ENCODE measurements at places on chromosomes 1 and 21.
A peak's percentile ranks its signal among the peaks of the same experiment; 100 is the strongest.

- no peak for DNase-seq
Observed at GRCh38 chr1:147475488-147475887, 65.8 kb upstream of the BCL9 start.

- peak; percentile 32 for DNase-seq
Observed at GRCh38 chr1:177082855-177083693, 81.4 kb downstream of the ASTN1 start.

- DNase-seq: no peak
Observed at GRCh38 chr1:21696931-21697330, 27.8 kb upstream of the RAP1GAP start.

GRCh38 chr1:196105901-196106300, 502.3 kb downstream of the KCNT2 start:
- no peak for DNase-seq

DNA sequence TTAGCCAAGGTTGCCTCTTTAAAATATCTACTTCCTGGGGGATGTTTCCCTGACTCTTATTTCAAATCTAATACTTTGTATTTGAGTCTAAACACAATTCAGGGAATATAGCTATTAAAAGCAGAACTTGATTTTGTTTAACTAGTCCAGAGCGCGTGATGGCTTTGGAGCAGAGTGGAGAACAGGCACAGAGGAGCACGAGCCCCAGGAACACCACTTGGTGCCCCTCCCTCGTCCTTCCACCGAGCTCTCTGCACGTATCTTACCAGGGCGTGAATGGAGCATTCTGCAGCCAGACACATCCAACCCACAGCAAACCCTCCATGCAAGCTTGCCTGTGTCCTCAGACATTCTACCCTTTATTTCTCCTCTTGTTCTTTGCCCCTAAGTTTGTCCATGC, 14.1 kb downstream of the KIF26B start:
- DNase-seq: no peak

GRCh38 chr1:40899230-40899870, 37.2 kb upstream of the CITED4 start:
- DNase-seq: no peak

DNA sequence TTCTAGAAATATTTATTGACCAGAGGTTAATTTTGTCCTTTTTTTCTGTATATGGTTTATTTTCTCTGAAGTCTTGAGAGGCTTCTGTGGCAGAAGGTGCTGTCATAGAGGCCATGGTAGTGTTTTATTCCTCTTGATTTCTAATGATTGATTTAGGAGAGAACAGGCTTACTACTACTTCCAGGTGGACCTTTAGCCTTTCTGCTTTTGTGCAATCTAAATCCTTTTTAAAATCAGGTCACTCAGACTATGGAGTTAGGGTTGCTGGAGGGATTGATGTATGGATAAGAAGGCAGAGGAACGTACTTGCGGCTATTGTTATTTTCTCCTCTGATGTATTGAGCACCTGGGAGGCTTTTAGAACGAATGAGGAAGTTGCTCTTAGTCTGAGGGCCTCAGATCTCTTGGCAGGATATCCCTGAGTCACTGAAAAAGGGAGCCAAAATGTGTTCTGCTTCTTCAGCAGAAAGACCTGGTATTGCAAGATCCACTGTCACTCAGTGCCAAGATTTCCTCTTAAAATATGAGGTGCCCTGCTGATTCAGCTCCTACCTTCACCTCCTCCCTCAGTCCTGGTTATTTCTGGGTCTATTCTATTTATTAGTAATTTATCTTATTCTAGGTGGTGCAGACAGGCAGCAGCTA, 277.4 kb downstream of the ZNF648 start:
- no peak for DNase-seq

DNA sequence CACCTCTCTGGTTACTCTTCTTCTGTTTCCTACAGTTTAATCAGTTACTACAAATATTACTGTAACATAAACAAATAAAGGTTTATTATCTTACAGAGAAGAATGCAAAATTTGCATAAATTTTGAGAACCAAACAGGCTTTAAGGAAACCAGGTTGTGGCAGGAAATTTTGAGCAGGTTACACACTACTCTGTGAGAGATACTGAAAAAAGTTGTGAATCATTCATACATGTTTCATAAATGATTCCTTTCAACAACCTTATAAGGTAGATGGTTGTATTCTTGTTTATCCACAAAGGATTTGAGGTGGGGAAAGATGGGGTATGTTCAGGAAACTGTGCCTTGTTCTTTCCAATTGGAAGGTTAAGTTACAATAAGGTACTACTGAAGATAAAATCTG, 58.6 kb downstream of the MAST2 start:
- no peak for DNase-seq

DNA sequence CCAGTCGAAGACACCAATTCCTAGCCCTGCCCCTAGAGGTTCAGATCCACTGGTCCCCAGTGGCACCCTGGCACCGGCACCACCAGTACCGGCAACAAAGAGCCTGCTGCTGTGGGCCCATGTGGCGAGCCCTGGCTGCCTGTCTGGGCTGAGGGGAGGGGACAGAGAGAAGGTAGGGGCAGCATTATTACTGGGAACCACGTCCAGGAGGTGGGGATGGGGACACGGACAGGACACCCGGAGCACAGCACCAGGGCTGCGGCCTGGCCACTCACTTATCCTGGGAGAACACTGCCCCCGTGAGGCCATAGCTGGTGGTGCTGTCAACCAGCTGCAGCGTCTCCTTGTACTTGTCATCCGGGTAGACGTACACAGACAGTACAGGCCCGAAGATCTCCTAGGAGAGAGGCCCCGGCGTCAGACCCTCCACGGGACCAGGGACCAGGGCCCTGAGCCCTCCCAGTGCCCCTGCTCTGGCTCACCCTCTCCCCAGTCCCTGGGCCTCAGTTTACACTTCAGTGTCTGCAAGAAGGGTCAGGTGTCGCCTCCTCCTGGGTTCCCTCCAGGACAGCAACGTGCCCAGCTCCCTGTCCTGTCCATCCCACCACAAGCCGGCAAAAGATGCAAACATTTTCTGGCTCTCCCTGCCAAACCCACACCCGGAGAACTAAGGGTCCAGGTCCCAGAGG, 15.8 kb upstream of the TAS1R2 start:
- DNase-seq: peak; percentile 94

GRCh38 chr1:159318784-159319551, 16.8 kb downstream of the FCER1A start:
- no peak for DNase-seq

- peak; percentile 72 for DNase-seq
Observed at GRCh38 chr1:46408356-46409062, 14.4 kb downstream of the FAAH start.

GRCh38 chr1:215226757-215227156, 144.2 kb downstream of the KCNK2 start:
- no peak for DNase-seq

DNA sequence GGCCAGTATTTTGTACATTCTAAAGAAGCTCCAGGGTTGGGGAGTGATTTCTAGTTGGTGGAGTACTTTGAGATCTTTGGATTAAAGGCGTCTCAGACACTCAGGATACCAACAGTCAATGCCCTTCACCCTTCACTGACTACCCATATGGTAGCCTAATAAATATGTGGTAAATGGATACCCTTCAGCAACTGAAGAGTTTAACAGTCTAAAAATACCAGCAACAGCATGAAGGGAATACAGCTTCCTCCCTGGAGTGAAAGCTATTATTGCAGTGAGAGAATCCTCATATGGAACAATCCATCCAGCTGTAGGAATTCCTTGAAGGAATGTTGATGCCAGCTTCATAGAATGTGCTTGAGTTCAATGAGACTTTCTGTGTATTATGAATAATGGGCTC, 26.8 kb downstream of the DNAJC11 start:
- no peak for DNase-seq

- DNase-seq: peak; percentile 80
Observed at GRCh38 chr1:201769966-201770365, 59.0 kb upstream of the IPO9 start.

GRCh38 chr1:212612041-212612961, 3.7 kb downstream of the ATF3 start:
- no peak for DNase-seq

GRCh38 chr1:206573319-206573718, 38.9 kb downstream of the EIF2D start:
- DNase-seq: no peak

DNA sequence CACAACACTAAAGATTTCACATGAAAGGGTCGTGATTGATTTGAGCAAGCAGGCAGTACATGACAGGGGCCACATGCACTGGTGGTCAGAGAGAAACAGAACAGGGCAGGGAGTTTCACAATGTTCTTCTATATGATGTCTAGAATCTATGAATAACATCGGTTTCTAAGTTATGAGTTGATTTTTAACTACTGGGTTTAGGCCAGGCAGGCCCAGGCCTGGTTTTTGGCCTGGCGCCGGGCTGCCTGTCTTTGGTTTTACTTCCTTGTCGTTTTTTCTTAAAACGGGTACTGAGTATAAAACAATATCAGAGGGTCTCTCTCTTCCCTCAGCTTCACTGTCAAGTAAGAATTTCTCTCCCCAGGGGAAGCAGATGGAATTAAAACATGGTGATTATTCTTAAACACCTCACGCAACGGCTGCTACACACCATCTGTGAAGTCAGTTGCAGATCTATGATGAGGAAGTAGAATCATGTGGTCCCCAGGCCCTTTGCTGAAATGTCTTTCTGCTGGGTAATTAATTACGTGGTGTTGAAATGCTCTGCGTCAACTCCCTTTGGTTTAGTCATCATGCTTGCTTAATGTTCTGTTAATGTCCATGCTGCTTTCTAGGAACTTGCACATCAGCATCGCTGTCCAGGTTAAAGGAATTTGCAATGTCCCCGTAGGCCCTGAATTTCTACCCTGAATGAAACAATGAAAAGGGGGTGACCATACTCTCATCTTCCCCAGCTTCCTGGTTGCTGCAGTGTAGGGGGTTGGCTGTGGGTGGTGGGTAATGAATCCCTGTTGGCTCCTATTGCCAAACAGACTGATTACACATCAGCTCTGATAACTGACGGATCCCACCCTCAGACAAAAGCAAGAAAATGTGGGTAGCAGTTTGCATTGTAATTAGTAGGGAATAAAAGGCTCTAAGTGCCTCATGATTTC, 70.3 kb downstream of the SERINC2 start:
- peak; percentile 79 for DNase-seq

- DNase-seq: peak; percentile 6
Observed at GRCh38 chr1:1434131-1434823, 1.2 kb upstream of the VWA1 start.

DNA sequence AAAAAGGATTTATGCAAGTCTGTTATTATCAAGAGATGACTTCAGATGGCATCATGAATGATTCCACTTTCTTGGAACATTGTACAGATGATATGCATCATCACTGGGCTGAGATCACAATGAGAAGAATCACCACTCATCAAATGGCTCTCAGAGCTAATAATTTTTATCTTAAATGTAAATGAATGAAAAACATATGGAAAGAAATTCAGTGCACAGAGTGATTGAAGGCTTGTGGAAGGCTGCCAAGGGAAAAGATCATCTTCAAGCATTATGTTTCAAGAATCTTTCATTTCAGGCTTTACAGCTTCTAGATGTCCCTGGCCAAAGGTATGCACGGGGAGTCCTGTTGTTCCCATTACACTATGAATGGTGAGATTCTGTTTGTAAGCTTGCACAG, 955.7 kb downstream of the TTLL7 start:
- no peak for DNase-seq

- no peak for DNase-seq
Observed at GRCh38 chr1:49854741-49855140, 169.0 kb downstream of the AGBL4 start.

GRCh38 chr21:28754862-28755261, 237.8 kb downstream of the LTN1 start:
- DNase-seq: no peak

- peak; percentile 83 for DNase-seq
Observed at GRCh38 chr1:55696181-55696754, 481.1 kb upstream of the USP24 start.

DNA sequence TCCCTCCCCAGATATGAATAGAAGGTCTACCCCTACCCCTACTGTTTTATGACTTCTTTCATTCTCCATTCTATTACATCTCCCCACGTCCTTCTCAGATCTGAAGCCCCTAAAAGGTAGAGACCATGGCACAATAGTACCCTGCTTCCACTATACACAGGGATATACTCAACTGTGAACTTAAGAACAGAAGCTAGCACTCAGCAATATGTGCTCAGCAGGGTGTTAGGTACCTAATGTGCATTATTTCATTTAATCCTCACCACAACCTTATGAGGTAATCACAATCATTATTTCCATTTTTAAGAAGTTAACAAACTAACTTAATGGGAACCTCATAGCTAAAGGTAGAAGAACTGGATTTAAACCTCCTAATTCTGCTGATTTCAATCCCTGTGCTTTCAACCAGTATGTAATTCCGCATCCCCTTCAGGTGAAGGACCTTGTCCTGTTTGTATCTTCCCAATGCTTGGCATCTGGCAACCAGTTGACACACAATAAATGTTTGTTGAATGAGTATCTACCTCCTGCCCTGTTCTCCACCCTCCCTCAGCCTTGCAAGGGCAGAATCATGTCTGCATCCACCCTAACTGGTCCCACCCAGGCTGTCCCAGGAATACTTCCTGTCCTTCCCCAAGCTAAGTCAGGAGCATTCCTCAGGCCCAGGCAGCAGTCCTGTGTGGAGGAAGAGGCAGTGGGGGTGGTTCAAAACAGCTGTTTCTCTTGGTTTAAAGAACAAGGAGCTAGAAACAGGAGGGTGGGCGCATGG, 6.5 kb downstream of the DENND2D start:
- DNase-seq: peak; percentile 48

GRCh38 chr1:166884040-166884642, 8.1 kb upstream of the TADA1 start:
- DNase-seq: peak; percentile 50

DNA sequence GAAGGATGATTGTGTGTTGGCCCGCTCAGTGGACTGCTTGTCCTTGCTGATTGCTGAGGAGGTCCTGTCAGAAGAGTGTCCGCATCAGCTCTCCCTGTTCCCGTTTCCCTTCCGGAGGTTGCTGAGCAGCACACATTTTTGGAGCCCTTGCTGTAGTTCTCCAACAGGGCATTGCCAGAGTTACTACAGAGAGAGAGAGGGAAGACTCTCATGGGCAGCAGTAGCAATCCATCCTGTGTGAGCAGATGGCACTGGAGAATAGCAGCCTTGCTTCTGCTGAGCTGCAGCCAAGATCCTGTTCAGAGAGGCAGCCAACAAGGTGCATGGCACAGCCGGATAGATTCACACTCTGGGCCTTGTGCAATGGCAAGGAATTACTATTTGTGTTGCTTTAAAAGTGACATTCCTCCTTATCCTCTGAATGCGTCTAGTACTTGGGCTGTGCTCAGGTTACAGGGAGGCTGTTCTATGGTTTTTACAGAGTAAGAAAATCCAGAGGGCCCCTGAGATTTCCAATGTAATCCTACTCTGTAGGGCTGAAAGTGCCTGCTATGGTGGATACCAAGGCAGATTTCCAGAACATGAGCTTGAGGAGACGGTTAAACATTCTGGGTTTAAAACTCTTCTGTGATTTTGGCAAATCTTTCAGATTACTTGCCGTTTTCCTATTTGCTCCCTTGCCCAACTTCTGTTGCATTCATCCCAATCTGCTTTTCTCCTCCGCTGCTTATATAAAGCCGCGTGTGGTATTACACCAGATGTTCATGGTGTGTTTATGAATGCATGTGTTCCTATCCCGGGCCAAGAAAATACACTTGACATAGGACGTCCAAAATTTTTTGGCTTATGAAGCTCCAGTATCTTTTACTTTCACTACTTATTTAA, 27.4 kb downstream of the AK4 start:
- DNase-seq: no peak
